ENCODE measurements at places on chromosomes 1 and 21.

- DNase-seq: no peak
Observed at GRCh38 chr1:72662918-72663317, 380.6 kb upstream of the NEGR1 start.

DNA sequence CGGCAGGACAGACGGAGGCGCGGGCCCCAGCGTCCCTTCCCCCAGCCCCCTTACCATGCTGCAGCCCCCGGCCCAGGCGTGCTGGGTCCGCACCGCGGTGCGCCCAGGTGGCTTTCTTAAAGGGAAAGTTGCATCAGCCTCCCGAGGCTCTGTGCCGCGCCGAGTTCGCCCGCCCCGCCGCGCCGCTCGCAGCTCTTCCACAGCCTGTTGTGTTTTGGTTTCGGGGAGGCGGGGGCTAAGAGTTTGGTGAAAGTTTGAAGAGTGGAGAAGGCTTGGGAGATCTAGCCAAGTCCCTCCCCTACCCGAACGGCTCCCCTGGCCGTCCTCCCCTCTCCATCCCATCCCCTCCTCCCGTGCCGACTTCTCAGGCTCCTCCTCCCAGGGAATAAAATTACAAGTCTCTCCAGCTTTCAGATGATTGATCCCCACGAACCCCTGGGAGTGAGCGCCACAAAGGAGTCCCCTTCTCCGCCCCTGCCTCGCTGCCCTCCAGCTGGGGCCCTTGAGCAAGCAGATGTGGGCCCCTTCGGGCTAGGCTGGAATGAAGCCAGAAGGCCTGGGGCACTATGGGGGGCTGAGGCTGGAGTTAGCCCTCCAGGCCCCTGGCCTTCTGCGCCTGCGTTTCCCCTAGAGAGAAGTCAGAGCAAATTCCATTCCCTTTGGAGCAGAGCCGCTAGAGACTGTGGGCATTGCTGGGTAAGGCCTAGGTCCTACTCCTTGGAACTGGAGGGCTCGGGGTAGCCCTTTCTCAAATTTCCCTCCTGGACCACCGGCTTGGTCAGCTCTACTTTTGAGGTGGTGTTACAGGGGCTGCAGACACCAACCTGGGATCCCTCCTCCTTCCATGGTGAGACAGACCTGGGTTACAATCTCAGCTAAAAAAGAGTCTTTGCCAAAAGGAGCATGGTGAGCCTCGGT, at the start of gene SLC6A9:
TSS of gene SLC6A9 (minus strand) at position 211 of the 918 bp plus-strand sequence. CDS start 7,185 bp downstream, outside the sequence.
- peak; percentile 67 for DNase-seq

DNA sequence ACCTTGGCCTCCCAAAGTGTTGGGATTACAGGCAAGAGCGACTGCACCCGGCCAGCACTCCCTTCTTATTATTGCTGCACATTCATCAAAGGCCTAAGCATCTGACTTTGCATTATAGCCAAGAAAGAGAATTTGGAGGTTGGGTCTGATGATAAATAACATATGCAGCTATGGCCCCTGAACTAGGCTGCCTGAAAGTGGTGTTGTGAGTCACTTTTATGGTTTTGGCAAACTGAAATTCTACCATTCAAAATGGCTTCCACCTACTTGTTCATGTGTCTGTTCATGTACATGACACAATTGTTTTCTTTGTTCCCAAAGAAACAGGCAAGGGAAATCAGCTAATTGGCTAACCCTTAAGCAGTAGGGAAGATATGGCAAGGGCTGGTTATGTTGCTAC, 25.0 kb upstream of the UAP1 start:
- DNase-seq: no peak

GRCh38 chr1:67749844-67750690, 65.1 kb downstream of the GADD45A start:
- DNase-seq: no peak

DNA sequence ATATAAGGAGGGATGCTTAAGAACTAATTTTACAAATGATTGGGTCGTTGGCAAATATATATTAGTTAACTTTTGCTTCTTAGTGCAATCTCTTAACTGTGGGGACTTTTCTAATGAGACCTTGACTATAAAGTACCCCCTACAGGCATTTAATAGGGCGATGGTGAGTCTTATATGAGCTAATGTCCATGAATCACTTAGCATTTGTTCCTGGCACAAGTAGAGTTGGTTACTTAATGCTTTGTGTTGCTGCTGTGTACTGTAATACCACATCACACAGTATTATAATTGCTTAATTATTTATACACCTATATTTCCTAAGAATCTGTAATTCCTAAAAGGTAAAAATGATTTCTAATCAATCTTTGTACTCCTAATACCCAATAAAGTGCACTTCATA, 25.3 kb upstream of the TMCO1 start:
- DNase-seq: no peak

- no peak for DNase-seq
Observed at GRCh38 chr1:235714205-235714897, 64.8 kb upstream of the GNG4 start.

GRCh38 chr1:175720023-175720422, 23.4 kb downstream of the TNR start:
- DNase-seq: no peak

DNA sequence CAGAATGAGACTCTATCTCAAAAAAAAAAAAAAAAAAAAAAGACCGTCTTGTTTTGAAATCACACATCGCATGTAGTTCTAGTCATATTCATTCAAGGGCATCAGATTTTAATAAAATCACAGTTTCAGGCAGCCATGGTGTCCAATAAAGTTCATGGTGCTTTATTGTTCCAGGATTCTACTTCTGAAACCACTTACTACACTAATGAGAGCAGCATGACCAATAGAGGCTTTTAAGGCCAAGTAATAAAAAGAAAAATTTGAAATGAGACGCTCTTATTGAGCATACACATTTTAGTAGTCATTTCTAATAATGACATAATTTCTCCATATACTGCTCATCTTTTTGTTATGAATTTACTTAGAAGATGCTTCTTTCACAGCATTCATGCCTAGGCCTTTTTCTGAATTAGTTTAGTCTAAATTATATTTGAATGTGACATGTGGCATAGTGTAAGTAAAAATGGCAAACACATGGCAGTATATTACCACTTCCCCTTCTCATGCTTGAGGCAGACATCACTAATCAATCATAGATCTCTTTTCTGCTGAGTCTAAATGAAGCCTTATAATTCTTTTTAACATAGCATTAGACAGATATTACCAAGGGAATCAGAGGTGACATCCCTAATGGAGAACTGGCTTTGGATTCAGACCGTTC, 18.5 kb downstream of the NTMT2 start:
- DNase-seq: no peak

GRCh38 chr1:11948822-11949458, 14.4 kb downstream of the PLOD1 start:
- peak; percentile 50 for DNase-seq

DNA sequence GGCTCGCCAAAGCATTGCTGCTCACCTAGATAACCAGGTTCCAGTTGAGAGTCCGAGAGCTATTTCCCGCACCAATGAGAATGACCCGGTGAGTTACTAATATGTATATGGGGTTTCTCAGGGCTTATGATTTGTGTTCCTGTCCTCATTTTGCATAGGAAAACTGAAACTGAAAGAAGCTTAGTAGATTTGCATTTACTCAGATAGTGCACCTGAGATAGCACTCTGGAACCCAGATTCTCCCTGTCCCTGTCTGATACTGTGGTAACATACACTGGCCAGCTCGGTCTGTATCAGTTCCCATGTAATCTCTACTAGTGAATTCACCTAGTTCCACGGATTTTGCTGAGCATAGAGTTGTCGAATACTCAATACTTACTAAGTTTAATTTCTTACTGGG, 28.1 kb downstream of the DAP3 start:
- DNase-seq: no peak

DNA sequence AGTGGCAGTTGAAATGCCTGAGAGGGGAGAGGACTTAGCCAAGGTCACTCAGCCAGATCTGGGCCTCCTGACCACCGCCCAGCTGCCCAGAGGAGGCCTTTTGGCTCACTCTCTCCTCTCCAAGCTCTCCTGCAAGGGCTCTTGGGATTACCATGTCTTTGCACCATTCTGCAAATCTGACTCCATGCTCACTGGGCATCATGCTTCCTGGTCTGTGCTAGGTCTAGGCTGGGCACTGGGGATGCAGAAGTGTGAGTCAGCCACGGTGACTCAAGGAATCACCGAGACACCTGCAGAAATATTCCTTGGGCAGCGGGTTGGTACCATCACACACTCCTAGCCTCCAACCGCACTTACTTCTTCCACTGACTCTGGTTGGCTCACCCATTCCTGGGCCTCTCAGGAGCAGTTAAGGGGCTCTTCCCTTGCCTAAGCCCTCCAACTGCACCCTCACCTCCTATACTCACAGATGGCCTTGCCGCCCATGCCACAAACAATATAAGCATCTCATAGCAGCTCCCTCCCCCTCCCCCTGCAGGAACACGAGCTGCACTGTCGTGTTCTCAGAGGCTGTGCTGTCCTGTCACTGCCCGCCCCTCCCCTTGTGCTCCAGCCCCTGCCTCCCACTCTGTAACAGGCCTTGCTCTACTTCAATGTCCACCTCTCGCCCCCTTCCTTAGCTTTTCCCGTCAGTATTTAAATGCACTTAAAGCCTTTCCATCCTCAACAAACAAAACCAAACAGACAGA, 34.8 kb downstream of the CDCP2 start:
- DNase-seq: no peak

- DNase-seq: no peak
Observed at GRCh38 chr1:2232916-2233438, 4.9 kb downstream of the SKI start.

GRCh38 chr1:232602622-232603021, 27.3 kb downstream of the SIPA1L2 start:
- DNase-seq: no peak

- no peak for DNase-seq
Observed at GRCh38 chr1:31396633-31397351, 16.2 kb upstream of the SERINC2 start.

DNA sequence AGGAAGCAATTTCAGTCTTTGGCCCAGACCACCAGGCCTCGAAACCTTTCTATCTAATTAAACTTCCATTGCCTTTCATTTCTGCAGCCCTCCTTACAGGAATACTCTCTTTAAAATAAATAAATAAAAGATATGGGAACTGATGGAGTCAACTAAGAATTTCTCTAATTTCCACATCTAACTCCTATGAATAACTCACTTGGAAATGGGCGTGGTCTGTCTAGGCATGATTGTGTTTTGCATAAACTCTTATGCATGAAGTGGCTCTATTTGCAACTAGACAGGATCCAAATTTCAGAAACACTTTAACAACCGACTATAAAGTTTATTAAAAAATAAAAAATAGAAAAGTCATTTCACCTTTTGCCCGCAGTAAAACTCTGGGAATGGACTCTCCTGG, 199.5 kb downstream of the ADSS2 start:
- no peak for DNase-seq

- peak; percentile 9 for DNase-seq
Observed at GRCh38 chr21:42350927-42351426, at the start of gene TFF2. TSS of gene TFF2 (minus strand) at chr21:42350994. CDS start at chr21:42350957, 37 bp downstream.

Measured in activated T-cell treated with anti-CD3 and anti-CD28 coated beads, Interleukin-2, amount 50 U/mL, for 48 hours (primary cell).